Activated T-helper 1 cell treated with anti-CD3 and anti-CD28 coated beads, Interleukin-2, amount 50 U/mL, for 16 hours (primary cell): ENCODE measurements at places on chromosomes 2 and 18.

DNA sequence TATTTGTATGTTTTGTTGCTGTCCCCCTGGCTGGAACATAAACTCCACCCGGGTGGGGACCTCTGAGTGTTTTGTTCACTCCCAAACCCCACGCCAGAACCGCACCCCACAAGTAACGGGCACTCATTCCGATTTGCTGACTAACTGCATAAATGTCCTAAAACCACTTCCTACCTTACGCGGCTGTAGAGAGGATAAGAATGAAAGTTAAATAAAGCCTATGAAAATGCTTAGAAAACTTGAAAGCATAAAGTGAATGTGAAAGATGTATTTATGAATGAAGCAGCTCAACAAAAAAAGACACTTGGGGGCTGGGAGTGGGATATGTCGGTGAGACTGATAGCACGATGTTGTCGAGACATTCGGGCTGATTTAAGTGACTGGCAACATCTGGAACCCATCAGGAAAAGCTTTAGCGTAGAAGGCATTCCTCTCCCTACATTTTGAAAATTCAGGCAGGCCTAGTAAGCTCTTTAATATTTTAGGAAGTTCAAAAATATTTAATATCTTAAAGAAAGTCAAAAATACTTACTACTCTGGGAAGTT is 206.7 kb downstream of the SH3RF3 start:
- no peak for DNase-seq

DNA sequence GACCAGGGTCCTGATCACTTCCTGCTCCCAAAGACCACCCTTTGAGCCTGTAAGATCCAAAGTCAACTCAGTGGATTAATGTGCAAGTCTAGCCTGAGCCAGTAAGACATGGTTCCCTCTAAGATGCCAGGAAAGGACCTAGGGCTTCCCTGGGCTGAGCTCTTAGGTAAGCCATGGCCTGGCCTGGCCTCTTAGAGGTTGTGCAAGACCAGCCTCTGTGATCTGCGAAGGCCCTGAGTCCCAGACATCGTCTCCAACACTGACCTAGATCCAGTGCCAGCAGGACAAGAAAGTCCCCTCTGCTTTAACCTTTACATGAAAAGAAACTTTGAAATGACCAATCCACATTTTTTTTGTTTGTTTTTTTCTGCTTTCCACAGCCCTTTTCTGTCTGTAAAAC is 73.6 kb upstream of the CYP1B1 start:
- DNase-seq: no peak

DNA sequence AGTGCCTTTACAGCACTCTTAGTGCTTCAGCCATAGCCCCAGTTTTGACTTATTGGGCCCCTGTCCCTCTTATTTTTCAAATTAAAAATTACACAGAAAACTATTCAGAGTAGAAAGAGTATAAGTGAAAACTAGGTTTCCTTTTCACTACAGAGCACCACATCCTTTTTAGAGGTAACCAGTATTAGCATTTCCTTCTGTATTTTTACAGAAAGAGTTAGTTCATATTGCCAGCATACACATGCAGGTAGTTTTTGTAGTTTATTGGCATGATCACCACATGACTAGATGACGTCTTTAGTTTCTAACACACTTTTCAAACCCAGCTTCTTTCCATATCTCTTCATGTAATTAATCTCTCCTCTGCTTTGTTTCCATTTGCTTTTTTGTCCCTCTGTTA is 66.4 kb downstream of the UBE2E3 start:
- no peak for DNase-seq

DNA sequence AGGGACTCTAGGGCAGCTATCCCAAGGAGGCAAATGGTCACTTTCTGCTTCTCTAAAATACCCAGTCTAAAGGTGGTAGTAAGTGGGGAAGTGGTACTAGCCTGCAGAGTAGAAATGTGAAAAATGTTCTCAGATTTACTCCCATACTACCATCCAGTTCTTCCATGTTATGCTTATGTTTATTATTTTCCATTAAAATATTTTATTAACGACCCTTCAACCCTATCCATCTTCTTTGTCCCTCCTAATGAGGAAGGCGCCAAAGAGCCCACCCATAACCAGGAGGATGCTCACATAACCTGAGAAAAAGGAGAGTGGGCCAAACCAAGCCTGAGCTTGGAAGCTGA is 153.5 kb downstream of the ANTXR1 start:
- no peak for DNase-seq

GRCh38 chr18:44111337-44111736 is 569.4 kb upstream of the SETBP1 start:
- DNase-seq: no peak

GRCh38 chr18:74200780-74201179 is 52.5 kb downstream of the TIMM21 start:
- no peak for DNase-seq
